Cortex of kidney (tissue), 1 donor: ENCODE measurements at places on chromosomes 5 and 9.

- DNase-seq, result no peak
Observed at GRCh38 chr9:68653141-68653595, 51.9 kb upstream of the PIP5K1B start.

GRCh38 chr5:180461303-180461702, 32.9 kb upstream of the CNOT6 start:
- no peak for DNase-seq

DNA sequence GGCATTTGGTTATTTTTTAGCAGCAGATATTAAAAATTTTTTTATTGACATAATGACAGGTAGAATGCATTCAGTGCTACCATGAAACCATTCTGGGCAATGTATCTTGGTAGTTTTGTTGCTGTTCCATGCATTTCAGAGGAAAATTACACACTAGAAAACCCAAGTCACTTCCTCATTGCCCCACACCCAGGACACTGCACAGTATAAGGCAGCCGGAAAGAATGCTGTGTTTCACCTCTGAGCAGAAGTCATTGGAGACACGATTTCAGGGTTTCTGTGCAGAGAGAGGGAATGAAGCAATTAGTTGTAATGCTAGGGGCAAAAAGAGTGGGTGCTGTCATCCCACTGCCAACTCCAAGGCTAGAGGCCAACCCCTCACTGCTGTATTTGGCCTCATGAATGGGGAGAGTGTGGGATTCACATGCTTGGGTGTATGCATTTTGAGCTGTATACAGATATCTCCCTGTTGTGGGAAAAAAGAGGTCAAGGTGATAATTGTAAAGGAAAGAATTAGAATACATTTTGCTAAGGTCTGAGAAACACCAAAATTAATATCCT, 290.5 kb downstream of the BNC2 start:
- no peak for DNase-seq

- DNase-seq, result no peak
Observed at GRCh38 chr5:30604648-30605262, 588.7 kb upstream of the CDH6 start.

DNA sequence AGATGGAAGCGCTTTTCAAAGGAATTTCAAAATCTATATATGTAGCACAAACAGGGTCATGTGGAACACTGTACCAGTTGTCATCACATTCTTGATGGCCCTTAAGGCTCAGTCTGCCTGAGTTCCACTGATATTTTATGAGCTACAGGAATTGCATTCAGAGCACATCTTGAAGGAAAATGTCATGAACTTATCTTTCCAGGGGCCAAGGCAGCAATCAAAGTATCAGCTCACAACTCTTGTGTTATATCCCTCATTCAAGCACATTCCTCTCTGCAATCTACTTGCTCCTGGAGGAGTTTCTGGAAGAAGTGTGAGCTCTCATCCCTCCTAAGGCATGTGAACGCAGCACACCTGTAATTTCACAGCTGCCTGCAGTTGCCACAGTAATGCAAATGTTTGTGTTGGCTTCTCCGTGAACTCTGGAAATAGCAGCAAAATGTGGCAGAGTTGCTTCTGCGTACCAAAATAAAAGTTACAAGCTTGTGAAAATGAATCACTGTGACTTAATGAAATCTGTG, 89.7 kb upstream of the EQTN start:
- DNase-seq, result no peak

DNA sequence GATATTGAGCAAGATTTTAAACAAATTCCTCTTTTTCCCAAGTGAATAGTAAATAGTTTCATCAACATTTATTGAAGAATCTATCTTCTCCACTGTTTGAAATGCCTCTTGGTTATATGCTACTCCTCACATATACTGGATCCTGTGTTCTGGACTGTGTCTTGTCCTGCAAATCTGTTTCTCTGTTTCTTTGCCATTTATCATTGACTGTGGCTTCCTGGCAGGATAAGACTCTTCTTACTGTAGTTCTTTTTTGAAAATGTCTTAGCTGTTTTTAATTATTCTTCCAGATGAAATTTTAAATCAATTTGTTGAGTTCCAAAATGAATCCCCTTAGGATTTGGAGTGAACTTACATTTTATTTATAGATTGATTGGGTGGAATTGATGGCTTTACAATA, 27.8 kb downstream of the RALGPS1 start:
- no peak for DNase-seq

GRCh38 chr5:3899093-3899492, 303.5 kb downstream of the IRX1 start:
- DNase-seq, result no peak

- no peak for DNase-seq
Observed at GRCh38 chr5:35356725-35357124, 126.4 kb upstream of the PRLR start.

GRCh38 chr5:168430296-168430695, 56.0 kb upstream of the RARS1 start:
- DNase-seq, result no peak

GRCh38 chr5:81070571-81071255, 110.5 kb downstream of the RASGRF2 start:
- DNase-seq, result no peak

GRCh38 chr5:143065996-143066522, 295.9 kb downstream of the ARHGAP26 start:
- no peak for DNase-seq

- no peak for DNase-seq
Observed at GRCh38 chr9:77751341-77752091, 103.4 kb upstream of the GNA14 start.

- DNase-seq, result no peak
Observed at GRCh38 chr5:109105631-109106267, 304.0 kb downstream of the PJA2 start.

DNA sequence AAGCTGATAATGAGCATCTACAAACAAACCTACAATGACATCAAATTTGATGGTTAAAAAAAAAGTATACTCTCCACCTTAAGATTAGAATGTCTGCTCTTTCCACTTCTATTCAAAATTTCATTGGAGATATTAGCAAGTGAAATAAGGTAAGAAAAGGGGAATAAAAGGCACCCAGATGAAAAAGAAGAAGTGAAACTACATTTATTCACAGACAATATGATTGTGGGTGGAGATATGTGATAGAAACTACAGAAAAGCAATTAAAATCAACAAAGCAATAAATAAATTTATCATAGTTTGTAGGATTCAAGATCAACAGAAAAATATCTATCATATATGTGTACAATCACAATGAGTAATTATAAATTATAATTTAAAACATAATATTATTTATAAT, 395.1 kb upstream of the CCNH start:
- DNase-seq, result no peak
